Glutamatergic neuron (in vitro differentiated cells): ENCODE measurements at places on chromosomes 12 and 14. TPM values are rescaled to one million over a fixed set of nuclear protein-coding genes. Genes with fewer than 3 reads are reported as not detected.
A peak's percentile ranks its signal among the peaks of the same experiment; 100 is the strongest.

GRCh38 chr12:88518863-88519403 is 61.3 kb downstream of the KITLG start:
- no peak overlapping the region for H3K4me3 ChIP-seq
- no peaks in the 10 kb centered on the region for H3K36me3 ChIP-seq
- H3K27me3 ChIP-seq = no peaks in the 10 kb centered on the region
- no peaks in the 10 kb centered on the region for H3K4me1 ChIP-seq
- DNase-seq = no peak

GRCh38 chr12:26723379-26724308 is 109.3 kb downstream of the ITPR2 start:
- peaks cover 29% of the 10 kb centered on the region for H3K4me1 ChIP-seq
- H3K27ac ChIP-seq = no peak overlapping the region
- peaks cover 3% of the 10 kb centered on the region for H3K27me3 ChIP-seq
- H3K36me3 ChIP-seq = no peaks in the 10 kb centered on the region

GRCh38 chr14:39107591-39107996 is 4.6 kb upstream of the SEC23A start:
- no peaks in the 10 kb centered on the region for H3K36me3 ChIP-seq
- H3K27ac ChIP-seq = no peak overlapping the region
- H3K4me1 ChIP-seq = no peaks in the 10 kb centered on the region
- H3K4me3 ChIP-seq = no peak overlapping the region

GRCh38 chr12:6635856-6636531 is at the start of gene LPAR5:
LPAR5 (minus strand) TSS chr12:6635959; CDS start chr12:6621248, 14,711 bp downstream.
- DNase-seq = no peak
- peaks cover 5% of the 10 kb centered on the region for H3K36me3 ChIP-seq
- H3K27me3 ChIP-seq = peaks cover 9% of the 10 kb centered on the region
- peak within 1 kb of the TSS; percentile 16 for H3K4me3 ChIP-seq
- H3K27ac ChIP-seq = no peak within 1 kb of the TSS
- peaks cover 17% of the 10 kb centered on the region for H3K4me1 ChIP-seq

OR6S1 gene
- total RNA-seq = not detected
